ENCODE measurements at places on chromosomes 3 and 15. TPM values are rescaled to one million over a fixed set of nuclear protein-coding genes. Genes with fewer than 3 reads are reported as not detected.

DNA sequence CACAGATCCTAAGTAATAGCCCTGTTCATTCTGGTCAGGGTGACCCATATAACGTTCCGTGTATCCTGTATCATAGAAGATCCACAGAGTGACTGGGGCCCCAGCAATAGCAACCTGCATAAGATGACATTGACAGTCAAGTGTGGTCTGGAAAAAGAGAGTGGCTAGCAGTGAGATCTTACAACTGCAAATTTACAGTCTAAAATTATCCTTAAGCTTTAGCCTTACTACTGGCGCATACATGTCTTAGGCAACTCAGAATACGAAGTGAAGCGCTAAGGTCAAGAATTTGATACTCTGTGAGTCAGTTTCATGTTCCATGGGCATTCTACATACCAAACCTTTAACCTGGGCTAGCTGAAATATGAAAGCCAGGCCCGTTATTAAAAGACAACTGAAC, 29.2 kb upstream of the IGDCC4 start:
- no peak for DNase-seq

- DNase-seq, result no peak
Measured at GRCh38 chr15:63035977-63036376, 6.6 kb upstream of the TPM1 start.

Gene TLNRD1
- total RNA-seq, result 27.4 TPM

DNA sequence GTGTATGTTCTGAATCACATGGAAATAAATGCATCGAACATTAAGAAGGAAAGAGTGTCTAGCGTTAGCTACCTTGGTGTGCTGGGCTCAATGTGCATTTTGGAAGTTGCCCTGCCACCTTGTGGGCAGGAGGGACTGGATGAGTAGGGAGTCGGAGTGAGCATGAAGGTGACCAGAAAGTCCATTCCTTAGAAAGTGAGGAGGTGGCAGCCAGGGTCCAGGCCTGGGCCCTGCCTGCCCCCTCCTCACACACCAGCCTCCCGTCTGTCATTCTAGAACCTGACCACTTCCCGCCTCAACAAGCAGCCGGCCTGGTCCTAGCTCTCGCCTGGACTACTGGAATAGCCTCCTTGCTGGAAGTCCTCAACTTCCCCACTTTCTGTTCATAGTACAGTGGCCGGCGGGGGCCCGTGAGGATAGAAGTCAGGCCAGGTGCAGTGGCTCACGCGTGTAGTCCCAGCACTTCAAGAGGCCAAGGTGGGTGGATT, 10.2 kb upstream of the GATA2 start:
- no peak for DNase-seq

GRCh38 chr15:83364501-83364900, 80.0 kb upstream of the BNC1 start:
- no peak for DNase-seq

- no peak for DNase-seq
Measured at GRCh38 chr15:100118546-100118945, 223.2 kb downstream of the ADAMTS17 start.

- DNase-seq, result no peak
Measured at GRCh38 chr3:167691366-167691765, 37.6 kb upstream of the WDR49 start.

GRCh38 chr3:48594417-48595049, 596 bp downstream of the COL7A1 start:
- peak; percentile 32 for DNase-seq

Gene SCG5
- total RNA-seq, result 1.8 TPM

Gene MYEF2
- 13.5 TPM for total RNA-seq

Gene QTRT2
- 37.0 TPM for total RNA-seq

- DNase-seq, result no peak
Measured at GRCh38 chr15:36252146-36252711, 327.2 kb upstream of the CDIN1 start.

Gene CCDC80
- 60.9 TPM for total RNA-seq

DNA sequence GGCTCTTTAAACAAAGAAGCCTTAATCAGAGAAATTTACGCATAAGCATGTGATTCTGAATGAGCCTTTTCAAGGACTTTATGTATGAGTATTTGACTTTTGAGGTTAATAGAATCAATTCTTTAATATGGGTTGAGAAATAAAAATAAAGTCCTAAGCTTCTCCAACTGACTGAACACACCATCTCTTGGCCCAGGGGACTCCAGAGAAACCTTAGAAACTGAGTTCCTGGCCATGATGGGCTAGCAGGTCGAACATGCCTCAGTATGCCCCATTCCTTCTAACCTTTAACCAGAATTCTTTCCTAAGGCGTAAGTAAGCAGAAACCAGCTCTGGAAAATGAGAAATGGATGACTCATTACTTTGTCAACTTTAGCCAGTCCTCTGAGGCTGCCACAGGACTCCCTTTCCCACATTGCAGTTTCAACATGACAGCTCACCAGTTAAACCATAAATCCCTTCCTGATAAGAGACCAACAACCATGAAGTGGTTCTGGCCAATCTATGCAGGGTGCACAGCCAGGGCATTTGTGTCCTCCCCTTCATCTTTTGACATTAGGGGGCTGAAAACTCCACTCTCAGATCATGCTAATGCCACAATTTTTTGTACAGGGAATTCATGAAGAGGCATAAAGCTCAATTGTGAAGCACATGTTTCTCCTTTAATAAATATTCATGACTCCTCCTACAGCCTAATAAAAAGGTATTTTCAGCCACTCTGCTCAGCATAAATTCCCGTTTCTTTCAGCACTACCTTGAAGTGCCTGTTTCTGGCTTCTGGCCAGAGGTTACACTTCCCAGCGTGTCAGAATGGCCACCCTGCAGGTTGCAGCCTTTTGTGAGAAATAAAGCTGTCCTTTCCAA, 33.3 kb downstream of the TM4SF18 start:
- peak; percentile 95 for DNase-seq

Gene TTLL13
- 0.06 TPM for total RNA-seq

- DNase-seq, result no peak
Measured at GRCh38 chr3:67044955-67045354, 46.8 kb downstream of the KBTBD8 start.

Gene PRKCI
- total RNA-seq, result 38.5 TPM

GRCh38 chr3:188829576-188829975, 342.2 kb upstream of the TPRG1 start:
- DNase-seq, result no peak

Gene SMCO1
- total RNA-seq, result not detected

GRCh38 chr3:76871655-76872054, 168.2 kb upstream of the ROBO2 start:
- no peak for DNase-seq

DNA sequence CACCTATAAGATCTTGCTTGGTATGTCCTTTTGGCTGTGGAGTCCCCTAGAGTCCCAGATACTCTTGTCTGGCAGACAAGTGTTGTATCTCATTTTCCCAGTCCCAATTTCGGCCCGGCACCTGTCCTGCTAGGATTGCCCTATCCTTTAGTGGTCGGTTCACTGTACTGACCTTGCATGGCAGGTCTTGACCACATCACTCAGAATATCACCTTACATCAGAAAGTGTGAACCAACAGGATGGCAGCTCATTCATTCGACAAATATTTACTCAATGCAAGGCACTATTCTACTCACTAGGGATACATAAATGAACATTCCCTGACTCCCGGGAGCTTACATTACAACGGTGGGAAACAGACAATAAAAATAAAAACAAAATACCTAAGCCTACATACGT, 5.7 kb upstream of the CCDC80 start:
- DNase-seq, result no peak

Gene TNFSF10
- total RNA-seq, result 30.8 TPM

Gene FANCD2OS
- total RNA-seq, result not detected

Measured in Daoy (cell line).